HS-5 (cell line): ENCODE measurements at places on chromosomes 4 and X.

DNA sequence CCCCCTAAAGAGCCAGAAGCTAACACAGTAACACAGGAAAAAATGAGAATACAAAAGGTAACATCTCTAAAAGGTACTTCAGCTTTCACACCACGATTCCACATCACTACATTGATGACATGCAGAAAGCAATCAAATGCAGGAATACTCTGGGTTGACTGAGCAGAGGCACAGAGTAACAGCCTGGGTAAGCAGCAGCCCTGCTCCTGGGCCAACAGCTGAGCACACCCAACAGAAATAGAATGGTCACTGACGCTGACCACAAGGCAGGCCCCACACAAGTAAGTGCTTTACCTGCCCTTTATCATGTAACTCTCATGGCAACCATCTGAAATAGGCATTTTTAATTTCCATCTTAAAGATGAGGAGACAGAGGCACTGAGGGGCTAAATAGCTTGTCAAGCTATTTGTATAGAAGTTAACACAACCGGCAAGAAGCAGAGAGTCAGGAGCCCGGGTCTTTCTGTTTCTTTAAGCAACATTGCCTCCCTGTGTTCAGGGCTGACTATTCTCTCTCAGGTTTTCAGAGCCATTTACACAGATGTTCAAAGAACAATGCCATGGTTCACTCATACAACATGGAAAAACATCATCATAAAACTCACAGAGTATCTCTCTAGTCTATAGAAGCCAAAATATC, 168.9 kb downstream of the ZNF674 start:
- DNase-seq: peak; percentile 19

- DNase-seq: no peak
These were observed 486.0 kb downstream of the GRID2 start for GRCh38 chr4:92789741-92790140.

DNA sequence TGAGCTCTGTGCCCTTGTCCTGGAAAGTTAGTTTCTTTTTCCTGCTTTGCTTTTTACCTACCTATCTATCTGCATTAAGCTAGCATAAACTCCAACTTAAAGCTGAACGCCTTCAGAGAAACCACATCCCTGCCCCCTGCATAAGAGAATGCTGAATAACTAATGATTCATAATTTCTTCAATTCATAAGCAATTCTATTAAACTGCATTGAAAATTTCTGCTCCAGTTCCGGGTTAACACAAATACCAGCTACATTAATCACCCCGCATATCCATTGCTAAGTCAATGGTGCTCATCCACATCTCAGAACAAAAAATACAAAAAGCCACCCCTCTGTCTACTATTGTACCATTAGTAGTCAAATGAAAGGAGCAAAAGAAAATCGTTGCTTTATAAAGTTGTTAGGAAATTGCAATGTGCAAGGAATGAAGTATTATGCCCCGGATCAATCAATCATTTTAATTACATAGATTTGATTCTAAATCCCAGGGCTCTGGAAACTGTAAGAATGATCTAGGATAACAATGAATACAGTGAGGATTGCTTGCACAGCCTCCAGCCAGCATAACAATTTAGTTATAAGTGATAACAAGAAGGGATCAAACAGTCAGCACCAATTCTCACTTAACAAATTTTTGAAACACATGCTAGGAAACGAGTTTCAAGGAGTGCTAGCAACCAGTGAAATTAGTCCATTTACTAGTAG, 106.8 kb downstream of the ELOVL6 start:
- DNase-seq: peak; percentile 76

DNA sequence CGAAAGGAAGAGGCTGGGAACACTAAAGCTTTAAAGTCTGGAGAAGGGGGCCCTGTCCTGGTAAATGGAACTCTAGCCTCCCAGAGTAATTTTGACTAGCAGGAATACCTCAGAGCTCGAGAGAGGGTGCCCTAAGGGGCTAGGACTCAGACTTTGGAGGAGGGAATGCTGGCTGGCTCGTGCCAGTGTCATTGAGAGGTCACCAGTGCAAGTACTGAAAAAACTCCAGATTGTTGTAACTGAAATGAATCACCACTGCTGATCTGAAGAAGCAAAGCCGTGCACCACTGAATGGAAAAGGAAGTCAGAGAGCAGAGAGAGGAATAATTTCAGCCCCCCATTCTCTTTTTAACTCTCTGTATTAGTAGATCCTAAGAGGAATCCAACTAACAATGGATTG, 690.2 kb downstream of the FAT4 start:
- DNase-seq: peak; percentile 16

GRCh38 chr4:152100379-152101201, 339.8 kb upstream of the GATB start:
- no peak for DNase-seq

- DNase-seq: no peak
These were observed 51.2 kb upstream of the RPS6KA3 start for GRCh38 chrX:20317873-20318272.

DNA sequence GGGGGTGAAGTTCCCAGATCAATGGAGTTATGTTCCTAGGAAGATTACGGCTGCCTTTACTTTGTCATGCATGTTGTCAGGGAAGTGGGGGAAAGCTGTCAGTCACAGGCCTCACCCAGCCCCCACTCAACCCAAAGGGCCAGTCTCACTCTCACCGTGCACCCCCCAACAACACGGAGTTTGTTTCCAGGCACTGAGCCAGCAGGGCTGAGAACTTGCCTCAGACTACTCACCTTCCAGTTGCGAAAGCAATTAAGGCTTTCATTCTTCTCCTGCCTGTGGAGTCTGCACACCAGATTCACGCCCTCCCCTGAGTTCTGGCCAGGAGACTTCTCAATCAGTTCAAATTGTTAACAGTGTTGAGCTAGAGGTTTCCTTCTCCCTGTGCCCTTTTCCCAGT, 114.3 kb downstream of the SH3BGRL start:
- DNase-seq: no peak

GRCh38 chr4:37603070-37603468, 83.1 kb downstream of the RELL1 start:
- DNase-seq: peak; percentile 14

- peak; percentile 45 for DNase-seq
These were observed 364.1 kb downstream of the FSTL5 start for GRCh38 chr4:161799710-161800109.

DNA sequence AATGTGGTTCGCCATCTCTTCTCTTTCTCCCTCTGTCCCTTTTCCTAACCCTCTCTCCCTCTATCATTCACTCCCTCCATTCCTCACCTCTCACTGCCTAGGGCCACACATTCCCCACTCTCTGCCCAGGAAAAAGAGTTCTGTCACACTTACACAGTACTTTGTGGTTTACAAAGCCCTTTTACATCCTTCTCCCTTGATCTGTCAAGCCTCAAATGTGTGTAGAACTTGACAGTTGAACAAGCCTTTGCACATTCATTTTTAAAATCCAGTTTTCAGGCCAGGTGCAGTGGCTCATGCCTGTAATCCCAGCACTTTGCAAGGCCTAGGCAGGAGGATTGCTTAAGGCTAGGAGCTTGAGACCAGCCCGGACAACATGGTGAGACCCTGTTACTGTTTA, 156.3 kb downstream of the VSIG4 start:
- no peak for DNase-seq

- DNase-seq: no peak
These were observed 26.1 kb downstream of the GK start for GRCh38 chrX:30679369-30679768.
